NCI-H1048 (cell line): ENCODE measurements at places on chromosomes 3 and 15.

DNA sequence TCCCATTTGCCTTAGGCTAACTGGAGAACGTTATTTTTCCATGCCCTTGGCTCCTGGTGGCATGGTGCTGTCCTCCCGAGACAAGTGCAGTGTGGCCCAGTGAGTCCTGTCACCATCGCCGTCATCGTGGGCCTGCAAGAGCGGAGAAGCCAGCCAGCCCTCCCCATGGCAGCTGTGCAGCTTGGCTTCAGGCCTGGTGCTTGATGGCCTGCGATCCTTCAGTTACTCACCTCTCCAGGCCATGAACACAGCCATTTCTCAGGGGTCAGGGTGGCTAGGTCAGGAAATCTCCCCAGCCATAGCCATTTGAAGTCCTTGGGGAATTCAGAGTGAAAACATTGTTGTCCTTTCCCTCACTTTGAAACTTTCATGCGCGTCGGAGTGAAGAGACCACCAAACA is 189.0 kb upstream of the RGMA start:
- DNase-seq = no peak

DNA sequence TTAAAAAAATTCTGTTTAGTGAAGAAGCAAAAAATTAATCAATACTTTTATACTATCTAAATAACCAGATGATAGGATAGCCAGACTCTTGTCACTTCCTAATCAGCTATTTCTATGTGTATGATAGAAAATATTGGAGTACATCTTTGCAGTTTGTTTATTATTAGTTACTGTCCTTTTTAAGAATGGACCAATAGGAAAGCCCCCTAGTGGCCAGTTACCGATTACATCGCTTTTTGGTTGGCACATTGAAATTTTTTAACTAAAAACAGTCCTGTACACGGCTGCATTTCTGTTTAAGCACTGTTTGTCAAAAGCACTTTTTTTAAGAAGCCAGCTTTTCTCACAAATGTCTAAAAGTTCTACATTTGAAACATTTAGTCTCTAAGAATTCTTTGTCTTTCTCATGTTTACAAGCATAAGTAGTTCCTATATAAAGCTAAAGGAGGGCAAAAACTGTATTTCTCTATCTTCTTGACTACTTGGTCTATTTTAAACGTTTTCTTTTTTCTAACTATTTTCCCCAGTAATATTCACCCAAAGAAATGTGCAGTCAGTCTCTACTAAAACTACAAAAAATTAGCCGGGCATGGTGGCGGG is 253.2 kb upstream of the LRTM1 start:
- no peak for DNase-seq

- DNase-seq = no peak
Measured at GRCh38 chr3:27358372-27358771, 10.8 kb downstream of the NEK10 start.

- DNase-seq = no peak
Measured at GRCh38 chr3:173463250-173463649, 65.7 kb downstream of the NLGN1 start.

- DNase-seq = no peak
Measured at GRCh38 chr3:122247087-122247824, 63.8 kb downstream of the CASR start.

- DNase-seq = no peak
Measured at GRCh38 chr15:47293466-47294162, 423.7 kb upstream of the SEMA6D start.

GRCh38 chr3:64651741-64652241 is 36.0 kb downstream of the ADAMTS9 start:
- DNase-seq = no peak

- no peak for DNase-seq
Measured at GRCh38 chr15:60315878-60316277, 81.9 kb downstream of the ANXA2 start.

- DNase-seq = no peak
Measured at GRCh38 chr3:12139111-12139511, 19.6 kb downstream of the TIMP4 start.

DNA sequence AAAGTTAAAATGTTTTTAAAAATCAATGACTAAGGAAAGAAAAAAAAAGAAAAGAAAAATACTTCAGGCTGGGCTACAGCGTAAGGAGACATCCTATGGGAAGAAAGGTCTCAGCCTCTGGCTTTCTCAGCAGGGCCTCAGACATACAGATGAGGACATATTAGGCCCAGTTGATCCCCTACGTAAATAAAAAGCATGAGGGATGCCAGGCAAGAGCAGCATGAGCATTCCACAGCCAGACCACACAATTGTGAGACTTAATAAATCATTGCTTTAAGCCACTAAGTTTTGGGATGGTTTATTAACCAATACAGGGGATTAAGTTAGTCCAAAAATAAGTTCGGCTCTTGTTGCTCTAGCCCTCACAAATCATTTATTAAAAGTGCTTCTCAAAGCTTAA is 394.1 kb upstream of the NECTIN3 start:
- DNase-seq = no peak

- no peak for DNase-seq
Measured at GRCh38 chr15:35439291-35439690, 106.7 kb downstream of the DPH6 start.

- DNase-seq = no peak
Measured at GRCh38 chr3:72892870-72893269, 5.0 kb downstream of the GXYLT2 start.
